BJ (cell line): ENCODE measurements at places on chromosomes 4 and X. TPM values are rescaled to one million over a fixed set of nuclear protein-coding genes. Genes with fewer than 3 reads are reported as not detected.

DNA sequence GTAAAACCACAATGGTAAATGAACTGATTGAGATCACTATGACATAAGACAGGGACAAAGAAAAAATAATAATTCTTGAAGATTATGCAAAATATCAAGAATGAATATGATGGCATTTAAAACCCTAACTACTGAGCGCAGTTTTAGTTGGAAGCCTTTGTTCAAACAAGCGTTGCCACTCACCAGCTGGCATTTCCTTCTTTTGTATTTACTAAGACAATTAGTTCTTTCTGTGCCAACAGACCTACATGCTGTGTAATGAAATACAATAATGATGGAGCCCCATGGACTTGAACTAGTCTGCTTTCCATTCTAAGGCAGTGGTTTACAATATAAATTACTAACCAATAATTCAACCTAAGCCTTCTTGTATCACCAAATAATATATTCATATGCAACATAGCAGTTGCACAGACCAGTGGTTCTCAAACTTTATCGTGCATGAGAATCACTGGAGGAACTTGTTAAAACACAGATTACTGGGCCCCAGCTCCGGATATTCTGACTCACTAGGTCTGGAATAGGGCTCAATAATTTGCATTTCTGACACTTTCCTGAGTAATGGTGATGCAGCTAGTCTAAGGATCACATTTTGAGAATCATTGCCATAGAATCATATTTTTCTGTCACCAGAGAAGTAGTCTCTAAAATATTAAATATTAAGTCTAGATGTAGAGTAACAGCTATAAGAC, 196.4 kb upstream of the MAGEB18 start:
- DNase-seq = no peak

- DNase-seq = no peak
These were observed 3.3 kb downstream of the PDLIM5 start for GRCh38 chr4:94455081-94455480.

- no peak for DNase-seq
These were observed 460.3 kb downstream of the ZIC3 start for GRCh38 chrX:138026211-138026610.

GRCh38 chrX:130119312-130119898, 9.1 kb upstream of the ELF4 start:
- DNase-seq = no peak

DNA sequence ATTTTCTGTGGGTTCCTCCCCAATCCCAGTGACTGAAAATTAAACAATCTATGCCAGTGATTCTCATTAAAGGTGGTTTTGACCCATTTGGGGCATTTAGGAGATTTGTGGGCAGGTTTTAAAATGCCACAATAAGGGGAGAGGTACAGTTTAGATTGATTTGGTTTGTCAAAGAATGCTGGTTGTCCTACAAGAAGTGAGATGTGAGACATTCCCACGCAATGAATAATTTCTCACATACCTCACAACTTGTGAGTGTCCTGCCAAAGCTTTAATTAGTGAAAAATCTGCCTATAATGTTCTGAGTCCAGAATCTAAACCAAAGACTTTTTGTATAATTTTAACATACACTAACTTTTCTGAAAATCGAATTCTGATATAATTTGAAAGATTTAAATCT, 199.4 kb downstream of the MAPK10 start:
- no peak for DNase-seq

Gene BTK
- not detected in 2 replicates for polyA plus RNA-seq

GRCh38 chr4:53273726-53274125, 92.1 kb downstream of the SCFD2 start:
- DNase-seq = no peak

DNA sequence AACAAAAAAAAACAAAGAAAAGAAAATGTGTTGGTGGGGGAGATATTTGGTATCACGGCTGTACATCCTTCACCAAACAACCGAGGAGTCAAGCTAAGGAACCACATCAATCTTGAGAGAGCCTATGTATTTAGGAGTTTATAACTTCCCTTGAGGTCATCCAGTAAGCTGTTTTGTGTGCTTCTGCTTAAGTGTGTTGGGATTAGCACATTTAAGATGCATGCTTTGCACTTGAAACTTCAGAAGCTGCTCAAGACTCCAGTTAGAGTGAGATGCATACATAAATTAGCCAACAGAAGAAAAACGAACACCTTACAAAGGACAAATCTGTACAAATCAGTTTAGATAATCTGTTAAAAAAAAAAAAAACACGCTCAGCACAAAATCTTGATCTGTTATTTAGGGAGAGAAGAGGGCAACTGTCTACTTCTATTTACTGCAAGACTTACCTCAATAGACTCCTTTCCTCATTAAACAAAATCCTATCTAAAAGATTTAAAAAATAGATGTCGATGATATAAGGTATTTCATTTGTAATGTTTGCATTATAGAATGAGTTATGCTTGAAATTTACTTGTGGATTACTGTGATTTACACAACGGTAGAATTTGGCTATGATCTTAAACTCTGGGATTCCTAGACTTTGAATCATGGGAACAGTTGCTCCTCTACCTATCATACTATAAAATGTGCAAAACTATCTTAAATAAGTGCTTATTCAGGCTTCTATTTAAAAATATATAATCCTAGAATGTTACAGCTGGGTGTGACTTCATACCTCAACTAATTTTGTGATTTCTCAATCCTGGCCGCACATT, 53.8 kb upstream of the NAP1L5 start:
- no peak for DNase-seq

GRCh38 chrX:3516051-3516541, 169.6 kb upstream of the MXRA5 start:
- DNase-seq = no peak
